Activated naive CD4-positive, alpha-beta T cell treated with anti-CD3 and anti-CD28 coated beads, Interleukin-2, amount 10 ng/mL, durations not matched to agents 7 days and 5 days (primary cell): ENCODE measurements at places on chromosomes 5 and 9.

- no peak for DNase-seq
These were observed 18.8 kb downstream of the NR2F1 start for GRCh38 chr5:93601802-93602155.

GRCh38 chr9:89637787-89638186 lies 33.0 kb downstream of the GADD45G start:
- no peak for DNase-seq

DNA sequence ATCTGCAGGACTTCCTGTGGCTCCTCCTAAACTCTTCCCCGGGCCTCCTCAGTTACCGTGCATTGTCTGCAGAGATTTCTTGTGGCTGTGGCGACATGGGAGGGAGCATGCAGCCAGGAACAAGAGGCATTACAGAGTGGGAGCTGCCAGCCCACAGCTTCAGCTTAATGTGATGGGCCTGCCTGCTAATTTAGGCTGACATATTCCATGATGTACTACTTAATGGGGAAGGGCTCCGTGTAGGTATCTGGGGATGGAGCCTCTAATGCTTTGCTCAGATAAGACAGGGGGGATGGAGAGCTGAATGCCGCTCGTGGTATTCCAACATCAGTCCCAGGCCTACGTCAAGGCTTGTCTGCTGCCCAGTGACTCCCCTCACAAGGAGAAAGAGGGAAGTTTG lies 137.6 kb upstream of the GPR151 start:
- no peak for DNase-seq

DNA sequence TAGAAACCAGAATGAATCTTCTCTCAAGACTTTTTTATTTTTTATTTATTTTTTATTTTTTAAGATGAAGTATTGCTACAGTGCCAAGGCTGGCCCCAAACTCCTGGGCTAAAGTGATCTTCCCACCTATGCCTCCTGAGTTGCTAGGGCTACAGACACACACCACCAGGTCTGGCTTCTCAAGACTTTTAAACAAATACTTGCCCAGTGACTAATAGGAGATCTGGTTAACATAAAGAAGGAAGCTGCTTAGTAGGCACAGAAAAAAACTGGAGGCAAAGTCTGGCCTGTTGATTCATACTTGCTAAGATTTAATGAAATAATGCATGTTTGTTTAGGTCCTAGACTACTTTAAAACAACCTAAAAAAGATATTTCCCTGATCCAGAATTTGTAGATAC lies 43.8 kb downstream of the SLC38A9 start:
- no peak for DNase-seq

GRCh38 chr5:112793201-112793600 lies 55.5 kb downstream of the APC start:
- no peak for DNase-seq

DNA sequence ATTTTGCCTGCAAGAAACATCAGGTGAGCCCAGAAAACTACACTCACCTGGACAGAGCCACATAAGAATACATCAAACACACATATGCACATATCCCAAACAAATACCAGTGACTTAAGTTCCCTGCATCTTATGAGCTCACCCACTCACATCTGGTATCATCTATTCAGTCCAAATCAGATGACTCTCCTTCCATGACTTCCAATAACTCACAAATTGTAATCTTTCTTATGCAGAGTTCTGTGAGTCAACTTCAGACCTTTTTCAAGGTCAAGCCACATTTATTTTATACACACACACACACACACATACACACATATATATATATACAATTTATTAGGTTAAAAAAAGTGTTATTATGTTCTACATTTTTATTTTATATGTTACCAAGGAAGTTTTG lies 1711.9 kb upstream of the CDH9 start:
- no peak for DNase-seq
